Inflammatory macrophage treated with lipopolysaccharide for 1 hour (primary cell): ENCODE measurements at places on chromosomes 6 and 20.
A peak's percentile ranks its signal among the peaks of the same experiment; 100 is the strongest.

DNA sequence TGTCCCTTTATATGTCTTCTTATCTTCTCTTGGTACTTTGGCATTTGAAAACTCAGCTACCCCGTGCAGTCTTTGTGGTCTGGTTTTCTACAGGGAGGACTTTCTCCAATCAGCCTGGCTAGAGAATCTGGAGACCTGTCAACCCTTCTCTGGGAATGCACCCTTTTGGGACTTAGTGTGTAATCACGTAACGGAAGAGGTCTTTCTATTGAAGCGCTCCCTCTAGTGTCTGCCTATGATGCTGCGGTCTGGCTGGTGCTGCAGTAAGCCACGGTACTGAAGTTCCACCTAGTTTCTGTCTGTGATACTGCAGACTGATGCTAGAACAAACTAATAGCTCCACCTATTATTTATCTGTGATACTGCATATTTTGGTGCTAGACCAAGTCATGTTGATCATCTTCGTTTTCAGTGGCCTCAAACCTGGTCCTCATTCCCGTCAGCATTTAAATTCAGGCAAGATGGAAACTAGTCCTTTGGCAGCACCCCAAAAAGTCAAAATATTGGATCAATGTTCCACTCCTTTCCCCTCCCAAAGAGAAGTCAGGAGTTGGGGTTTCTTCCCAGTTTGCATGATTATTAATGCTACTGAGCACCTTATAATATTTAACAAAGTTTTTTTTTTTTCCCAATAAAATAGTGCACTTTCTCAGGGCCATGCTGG lies 12.5 kb upstream of the SIRPB2 start:
- peak; percentile 97 for DNase-seq

- no peak for DNase-seq
Observed at GRCh38 chr6:81562169-81562568, 190.3 kb downstream of the TENT5A start.

DNA sequence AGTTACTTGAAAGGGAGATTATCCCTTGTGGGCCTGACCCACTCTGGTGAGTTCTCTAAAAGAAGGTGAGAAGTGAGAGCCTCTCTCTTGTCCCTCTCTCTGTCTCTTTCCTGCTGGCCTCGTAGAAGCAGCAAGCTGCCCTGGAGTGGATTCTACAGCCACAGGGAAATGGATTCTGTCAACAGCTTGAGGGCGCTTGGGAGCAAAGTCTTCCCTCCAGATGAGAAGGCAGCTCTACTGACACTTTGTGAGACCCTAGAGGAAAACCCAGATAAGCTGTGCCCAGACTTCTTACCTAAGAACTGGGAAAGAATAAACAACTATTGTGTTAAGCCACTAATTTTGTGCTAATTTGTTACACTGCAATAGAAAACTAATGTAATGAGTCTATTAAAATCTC lies 39.9 kb downstream of the ANKRD60 start:
- no peak for DNase-seq

DNA sequence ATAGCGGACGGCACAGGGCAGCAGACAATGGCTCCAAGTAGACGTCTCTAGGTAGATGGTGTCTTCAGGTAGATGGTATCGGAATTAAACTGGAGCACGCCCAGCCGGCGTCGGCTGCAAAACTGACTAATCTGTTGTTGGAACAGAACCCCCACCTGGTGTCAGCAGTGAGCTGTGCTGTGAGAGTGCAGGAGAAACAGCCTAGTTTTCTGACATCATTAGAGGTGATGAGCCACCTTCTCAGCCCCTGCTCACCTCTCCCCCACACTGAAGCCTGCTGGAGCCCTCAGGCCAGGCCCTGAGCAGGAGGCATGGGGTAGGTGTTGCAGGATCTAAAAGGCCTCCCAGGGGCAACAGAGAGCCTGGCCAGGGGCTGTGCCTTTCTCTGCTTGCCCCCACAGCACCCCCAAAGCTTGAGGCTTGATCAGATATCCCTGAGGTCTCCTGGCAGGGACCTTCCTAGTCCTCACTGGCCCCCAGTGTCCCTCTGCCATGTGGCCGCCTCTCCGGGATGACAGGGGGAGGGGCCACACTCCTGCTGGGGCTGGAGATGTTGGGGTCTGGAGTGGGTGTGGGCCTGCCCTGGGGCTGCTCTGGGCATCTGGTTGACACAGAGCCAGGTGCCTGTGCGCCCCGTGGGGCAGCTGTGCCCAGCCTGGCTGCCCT lies 6.9 kb upstream of the HELZ2 start:
- DNase-seq = peak; percentile 22

DNA sequence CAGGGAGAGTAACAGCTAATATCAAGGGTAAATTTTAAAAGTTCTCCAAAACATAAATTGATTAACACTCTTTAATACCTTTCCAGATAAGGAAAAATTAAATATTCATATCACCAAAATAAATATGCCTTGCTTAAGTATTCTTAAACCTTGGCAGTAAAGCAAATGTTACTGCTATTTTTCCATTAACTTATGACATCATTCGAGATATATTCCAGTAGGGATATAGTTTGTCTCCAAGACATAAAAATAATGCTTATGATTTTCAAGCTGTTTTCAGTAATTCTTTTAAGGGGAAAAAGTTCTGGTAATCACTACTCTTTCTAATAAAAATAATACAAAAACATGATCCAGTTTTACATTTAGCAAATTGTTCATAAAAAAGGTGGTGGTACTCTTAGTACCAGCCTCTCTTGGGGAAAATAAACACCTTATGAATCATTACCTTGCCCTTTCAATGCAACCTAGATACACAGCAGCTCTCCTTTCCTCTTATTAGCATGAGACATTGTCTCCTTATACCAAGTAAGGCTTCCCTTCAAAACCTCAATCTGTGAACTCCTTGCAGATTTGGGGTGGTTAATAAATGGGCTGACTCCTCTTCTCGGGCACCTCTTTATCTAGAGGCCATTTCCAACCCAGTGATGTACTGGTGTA lies 31.5 kb upstream of the LTV1 start:
- no peak for DNase-seq

GRCh38 chr20:33211817-33212424 lies 5.2 kb upstream of the BPIFA3 start:
- peak; percentile 13 for DNase-seq

DNA sequence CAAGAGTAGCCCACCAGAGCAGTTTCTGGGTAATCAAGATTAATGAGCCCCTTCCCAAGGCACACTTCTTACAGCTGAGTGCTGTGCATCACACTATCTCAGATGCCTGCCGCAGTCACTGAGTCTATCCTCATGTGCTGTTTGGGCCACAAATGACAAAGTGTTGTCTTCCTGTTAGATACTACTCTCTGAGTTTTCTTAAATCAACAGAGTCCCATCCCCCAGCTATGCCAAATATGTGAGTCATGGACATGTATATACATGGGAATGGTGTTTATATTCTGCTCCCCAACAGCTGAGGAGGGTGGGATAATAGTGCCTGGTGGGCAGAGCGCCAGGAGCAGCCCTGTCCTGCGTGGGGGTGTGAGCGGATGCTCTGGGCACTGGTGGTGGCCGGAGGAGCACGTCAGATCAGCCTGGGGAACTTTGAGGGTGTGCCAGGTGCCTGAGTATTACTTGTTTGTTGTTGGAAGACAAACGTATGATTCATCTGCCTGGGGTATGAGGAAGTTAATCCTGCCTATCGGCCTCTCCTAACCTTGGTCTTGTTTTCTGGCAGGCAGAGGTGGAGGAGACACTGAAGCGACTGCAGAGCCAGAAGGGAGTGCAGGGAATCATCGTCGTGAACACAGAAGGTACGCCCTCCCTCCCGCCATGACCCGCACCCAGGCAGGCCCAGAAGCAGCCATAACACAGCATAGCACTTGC lies 9.6 kb downstream of the DYNLRB1 start:
- DNase-seq = peak; percentile 12

GRCh38 chr6:28940858-28941683 lies 17.3 kb upstream of the TRIM27 start:
- peak; percentile 98 for DNase-seq

DNA sequence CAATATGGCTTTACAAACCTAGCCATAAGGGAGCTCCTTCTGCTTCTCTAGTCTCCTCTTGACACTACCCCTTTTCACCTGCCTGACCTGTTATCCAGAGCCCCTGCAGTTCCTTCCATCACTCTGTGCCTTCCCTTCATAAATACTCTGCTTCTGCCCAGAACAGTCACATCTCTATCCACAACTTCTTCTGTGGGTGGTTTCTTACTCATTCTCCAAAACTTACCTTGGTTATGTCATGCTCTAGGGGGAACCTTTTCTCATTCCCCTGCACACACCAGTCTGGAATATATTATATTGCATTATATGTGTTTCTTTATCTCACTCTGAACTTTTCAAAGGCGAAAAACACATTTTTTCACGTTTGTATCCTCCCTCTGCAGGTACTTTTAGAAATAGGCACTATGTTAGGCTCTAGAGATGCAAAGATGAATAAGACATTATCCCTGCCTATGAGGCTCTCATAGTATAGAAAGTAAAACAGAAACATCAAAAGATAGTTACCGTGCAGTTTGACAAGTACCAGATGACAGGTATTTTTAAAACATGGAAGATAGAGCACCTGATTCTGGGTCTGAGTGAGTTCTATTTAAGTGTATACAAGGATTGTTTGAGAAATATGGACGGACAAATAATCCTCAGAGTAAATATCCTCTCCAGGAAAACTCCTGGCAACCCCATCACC lies 51.5 kb downstream of the AIG1 start:
- no peak for DNase-seq

- DNase-seq = peak; percentile 82
Observed at GRCh38 chr6:158475344-158476302, 84.3 kb upstream of the TMEM181 start.

DNA sequence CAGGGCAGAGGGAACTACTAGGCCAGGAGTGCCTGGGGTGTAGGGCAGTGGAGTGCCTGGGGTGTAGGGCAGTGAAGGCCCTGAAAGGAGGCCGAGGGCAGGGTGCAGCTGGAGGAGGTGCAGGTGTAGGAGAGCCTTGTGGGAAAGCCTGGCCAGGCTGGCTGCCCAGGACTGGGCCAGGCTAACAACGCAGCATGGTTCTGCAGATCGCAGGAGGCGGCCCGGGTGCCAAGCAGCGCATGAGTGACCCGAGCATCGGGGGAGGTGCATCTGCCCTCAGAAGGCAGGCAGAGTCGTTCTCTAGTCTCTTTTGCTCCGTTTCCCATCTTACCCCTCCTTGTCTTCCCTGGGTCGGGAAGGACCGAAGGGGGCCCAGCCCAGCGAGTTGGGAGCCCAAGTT lies 151.5 kb upstream of the PHACTR3 start:
- no peak for DNase-seq

DNA sequence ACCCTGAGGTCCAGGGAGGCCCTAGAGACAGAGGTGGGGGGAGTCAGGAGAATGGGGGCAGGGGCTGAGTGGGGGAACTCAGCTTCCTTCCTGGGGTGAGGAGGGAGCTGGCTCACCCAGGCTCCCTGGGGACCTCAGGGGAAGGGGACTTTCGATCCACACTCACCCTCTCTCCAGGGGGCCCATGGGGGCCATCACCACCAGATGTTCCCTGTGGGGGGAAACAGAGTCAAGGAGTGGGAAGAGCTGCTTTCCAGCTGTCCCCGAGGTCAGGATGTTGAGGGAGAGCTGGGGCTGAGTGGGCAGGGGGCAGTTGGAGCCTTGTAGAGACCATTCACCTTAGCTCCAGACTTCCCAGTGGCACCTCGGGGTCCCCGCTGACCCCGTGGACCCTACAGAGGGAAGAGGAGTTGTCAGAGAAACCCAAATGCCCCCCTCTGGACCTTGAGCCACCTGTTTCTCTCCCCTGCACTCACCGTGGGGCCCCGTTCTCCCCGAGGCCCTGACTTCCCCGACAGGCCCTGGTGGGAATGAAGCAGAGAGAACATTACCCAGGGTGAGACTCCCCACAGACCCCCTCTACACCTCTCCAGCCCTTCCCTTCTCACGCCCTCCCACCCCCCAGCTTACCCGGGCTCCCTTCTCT lies 18.6 kb downstream of the COL11A2 start:
- no peak for DNase-seq

GRCh38 chr6:69601132-69601531 lies 195.7 kb downstream of the LMBRD1 start:
- no peak for DNase-seq

GRCh38 chr6:39933669-39934130 lies 562 bp downstream of the MOCS1 start:
- no peak for DNase-seq

GRCh38 chr20:48211238-48211637 lies 426.0 kb upstream of the SULF2 start:
- DNase-seq = no peak

GRCh38 chr20:49987868-49988690 lies 5.3 kb downstream of the SNAI1 start:
- no peak for DNase-seq

DNA sequence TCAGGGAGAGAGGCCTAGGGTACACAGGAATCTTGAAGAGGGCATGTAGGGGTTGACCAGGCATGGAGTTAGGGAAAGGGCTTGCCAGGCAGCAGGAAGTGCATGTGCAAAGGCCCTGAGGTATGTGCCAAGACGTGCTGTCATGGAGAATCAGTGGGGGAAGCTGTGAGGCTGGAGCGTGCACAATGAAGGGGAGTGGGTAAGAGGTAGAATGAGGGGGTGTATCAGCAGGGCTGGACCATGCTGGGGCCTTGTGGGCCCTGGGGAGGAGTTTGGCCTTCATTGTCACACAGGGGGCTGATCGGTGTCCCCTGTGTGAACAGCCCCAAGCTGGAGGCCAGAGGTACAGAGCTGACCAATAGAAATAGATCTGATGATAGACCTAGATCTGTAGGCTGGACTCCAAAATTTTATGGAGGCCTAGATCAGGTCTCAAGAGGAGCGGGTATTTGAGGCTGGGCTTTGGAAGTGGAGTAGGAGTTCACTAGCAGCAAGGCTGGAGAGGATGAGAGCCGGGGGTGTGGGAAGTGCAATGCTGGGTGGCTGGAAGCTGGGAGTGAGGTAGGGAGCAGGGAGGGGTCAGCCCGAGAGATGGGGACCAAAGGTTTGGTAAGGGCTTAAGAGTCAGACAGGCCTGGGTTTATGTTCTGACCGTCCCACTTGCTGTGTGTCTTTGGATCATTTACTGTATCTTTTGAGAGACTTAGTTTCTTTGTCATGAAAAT lies 3.0 kb downstream of the SRC start:
- peak; percentile 48 for DNase-seq
